Anterior cingulate cortex (tissue), 58 donors: ENCODE measurements at places on chromosomes 12 and 14.

DNA sequence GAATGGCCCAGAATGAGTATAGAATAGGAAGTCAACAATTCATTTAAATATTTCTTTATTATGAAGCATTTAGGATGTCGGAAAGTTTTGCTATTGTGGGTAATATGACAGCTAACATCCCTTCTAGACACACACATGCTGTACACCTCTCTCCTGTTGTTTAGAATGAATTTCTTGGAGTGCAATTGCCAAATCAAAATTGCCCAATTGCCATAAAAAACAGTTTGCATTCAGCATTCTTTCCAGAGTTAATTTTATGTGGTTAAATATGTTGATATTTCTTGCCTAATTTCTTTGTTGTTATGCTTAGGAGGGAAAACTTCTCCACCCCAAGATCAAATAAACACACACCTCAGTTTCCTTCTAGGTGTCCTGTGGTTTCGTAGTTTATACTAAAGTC, 16.9 kb upstream of the SMCO2 start:
- no peak for DNase-seq

- DNase-seq: no peak
These were observed 135.4 kb upstream of the MDM1 start for GRCh38 chr12:68467514-68467913.

GRCh38 chr12:46556819-46557524, 184.4 kb upstream of the SLC38A2 start:
- no peak for DNase-seq

GRCh38 chr12:116274551-116275375, 2.7 kb downstream of the MED13L start:
- no peak for DNase-seq
